ENCODE measurements at places on chromosomes 13 and 19.
A peak's percentile ranks its signal among the peaks of the same experiment; 100 is the strongest.

GRCh38 chr19:49651029-49651819 is 9.2 kb downstream of the SCAF1 start:
- no peak for DNase-seq

GRCh38 chr13:27310946-27311345 is 40.3 kb downstream of the RASL11A start:
- no peak for DNase-seq

DNA sequence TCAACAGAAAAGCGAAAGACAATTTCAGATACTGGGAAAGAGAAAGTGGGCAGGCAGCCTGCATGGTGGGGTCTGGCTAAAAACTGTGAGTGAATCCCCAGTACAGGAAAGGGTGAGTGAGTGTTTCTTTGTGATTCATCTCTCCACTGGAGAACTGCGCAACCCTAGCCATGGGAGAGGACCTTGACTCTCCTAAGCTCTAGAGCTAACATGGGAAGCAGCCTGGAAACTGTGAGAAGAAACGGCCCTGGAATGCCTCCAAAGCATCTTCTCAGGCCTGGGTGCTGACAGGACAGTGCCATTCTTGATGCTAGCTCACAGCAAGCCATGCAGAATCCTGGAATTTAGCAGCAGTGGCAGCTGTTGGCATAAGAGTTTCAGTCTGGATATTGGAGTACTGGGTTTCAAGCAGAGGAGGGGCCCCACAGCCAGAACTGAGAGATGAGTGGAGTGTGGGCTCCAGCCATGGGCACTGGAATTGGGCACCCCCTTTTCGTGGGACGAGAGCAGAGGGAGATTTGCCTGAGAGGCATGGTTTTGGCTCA is 18.7 kb upstream of the SLAIN1 start:
- no peak for DNase-seq

GRCh38 chr19:43820098-43820883 is 6.8 kb upstream of the ZNF283 start:
- no peak for DNase-seq

GRCh38 chr13:63463782-63464610 is 2048.3 kb upstream of the PCDH20 start:
- DNase-seq = no peak

GRCh38 chr13:112634102-112634501 is 46.1 kb upstream of the TUBGCP3 start:
- no peak for DNase-seq

DNA sequence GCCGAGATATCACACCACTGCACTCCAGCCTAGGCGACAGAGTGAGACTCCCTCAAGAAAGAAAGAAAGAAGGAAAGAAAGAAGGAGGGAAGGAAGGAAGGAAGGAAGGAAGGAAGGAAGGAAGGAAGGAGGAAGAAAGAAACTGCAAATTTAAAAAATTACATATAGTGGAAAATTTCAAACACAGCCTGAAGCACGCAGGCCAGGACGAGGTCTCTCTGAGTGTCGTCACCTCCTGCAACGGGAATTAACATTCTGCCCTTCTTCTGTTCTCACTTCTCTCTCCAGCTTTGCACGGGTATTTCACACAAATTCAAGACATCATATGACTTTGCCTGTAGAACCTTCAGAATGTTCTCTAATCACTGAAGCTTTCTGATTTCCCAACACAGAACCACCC is 108.2 kb downstream of the GNG7 start:
- no peak for DNase-seq

DNA sequence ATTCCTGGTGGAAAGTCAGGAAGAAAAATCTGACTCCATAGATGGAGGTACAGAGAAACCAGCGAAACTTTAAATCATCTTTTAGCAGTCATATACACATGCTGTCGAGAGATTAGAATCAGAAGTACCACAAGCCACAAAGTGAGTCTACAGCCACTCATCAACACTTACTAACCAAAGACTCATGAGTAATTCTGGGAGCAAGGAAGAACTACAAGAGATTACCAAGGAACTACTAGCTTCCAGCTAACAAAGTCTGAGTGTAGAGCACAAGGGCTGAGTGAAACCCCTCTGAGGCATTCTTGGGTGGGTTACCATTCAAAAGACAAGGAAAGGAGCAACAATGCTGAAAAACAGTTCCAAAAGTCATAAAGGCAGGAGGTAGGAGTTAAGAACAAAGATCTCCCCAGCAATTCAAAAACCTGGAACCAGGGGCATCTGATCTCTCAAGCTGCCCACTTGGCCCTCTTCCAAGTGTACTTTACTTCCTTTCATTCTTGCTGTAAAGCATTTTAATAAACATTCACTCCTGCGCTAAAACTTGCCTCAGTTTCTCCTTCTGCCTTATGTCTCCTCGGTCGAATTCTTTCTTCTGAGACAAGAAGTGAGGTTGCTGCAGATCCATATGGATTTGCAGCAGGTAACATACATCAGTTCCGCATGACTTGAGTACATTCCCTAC is 13.0 kb downstream of the RBM26 start:
- peak; percentile 76 for DNase-seq

- DNase-seq = no peak
These were observed 36.3 kb upstream of the RCBTB2 start for GRCh38 chr13:48569104-48569666.

GRCh38 chr13:32804673-32805230 is 211.5 kb upstream of the KL start:
- DNase-seq = no peak

DNA sequence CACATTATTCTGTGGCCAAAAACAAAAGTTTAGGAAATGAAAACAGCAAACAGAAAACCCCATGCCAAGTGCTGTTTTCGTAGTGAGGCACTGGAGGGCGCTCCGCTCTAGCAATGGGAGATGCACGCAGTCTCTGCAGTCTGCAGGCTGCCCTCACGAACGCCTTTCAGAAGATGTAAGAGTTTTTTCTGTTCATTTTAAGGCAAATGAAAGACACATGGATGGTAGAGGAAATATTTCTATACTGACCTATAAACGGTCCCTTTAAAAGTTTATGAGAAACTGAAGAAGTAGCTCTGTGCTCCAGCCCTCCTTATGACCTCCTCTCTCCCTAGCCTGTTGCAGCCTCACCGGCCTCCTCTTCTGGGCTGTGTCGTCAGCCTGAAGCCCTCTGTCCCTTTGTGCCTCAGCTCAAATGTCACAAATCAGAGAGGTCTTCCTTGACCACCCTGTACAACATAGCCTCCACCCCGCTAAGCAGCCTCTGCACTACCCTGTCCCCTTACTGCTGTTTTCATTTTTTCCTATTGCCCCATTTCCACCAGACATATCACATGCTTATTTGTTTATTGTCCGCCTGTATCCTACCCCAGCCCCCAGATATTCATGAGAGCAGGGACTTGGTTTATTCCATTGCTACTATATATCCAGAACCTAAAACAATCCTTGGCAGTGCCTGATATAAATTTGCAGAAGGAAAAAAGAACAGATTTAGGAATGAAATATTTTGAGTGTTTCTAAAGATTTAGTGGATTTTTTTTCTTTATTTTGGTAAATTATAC is 116.4 kb downstream of the TM9SF2 start:
- peak; percentile 32 for DNase-seq
